ENCODE measurements at places on chromosomes 4 and X. TPM values are rescaled to one million over a fixed set of nuclear protein-coding genes. Genes with fewer than 3 reads are reported as not detected.

- no peak for DNase-seq
Observed at GRCh38 chr4:174613979-174614378, 91.7 kb upstream of the HPGD start.

DNA sequence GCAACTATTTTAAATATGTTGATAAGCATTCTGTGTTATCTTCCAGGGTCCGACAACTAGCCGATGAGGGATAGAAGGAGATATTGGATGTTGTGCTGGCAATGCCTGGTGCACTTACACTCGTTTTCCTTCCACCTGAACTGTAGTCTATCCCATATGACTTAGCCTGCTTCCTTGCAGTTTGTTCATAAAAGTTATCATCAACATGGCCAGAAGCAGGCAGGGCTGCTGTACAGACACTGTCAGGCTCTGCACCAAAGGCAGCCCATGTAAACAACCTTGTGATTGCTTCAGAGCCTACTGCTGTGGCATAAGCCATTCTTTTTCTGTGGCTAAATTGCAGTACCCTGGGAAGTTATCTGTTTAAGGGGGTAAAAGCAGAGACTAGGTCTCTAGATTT is 1.6 kb downstream of the MAPK10 start:
- DNase-seq: no peak

GRCh38 chr4:4182835-4183568 is 43.7 kb downstream of the OTOP1 start:
- DNase-seq: no peak

GRCh38 chrX:118633530-118633929 is 93.9 kb upstream of the IL13RA1 start:
- DNase-seq: no peak

GRCh38 chrX:115583496-115584004 is 22.6 kb downstream of the PLS3 start:
- DNase-seq: no peak

DNA sequence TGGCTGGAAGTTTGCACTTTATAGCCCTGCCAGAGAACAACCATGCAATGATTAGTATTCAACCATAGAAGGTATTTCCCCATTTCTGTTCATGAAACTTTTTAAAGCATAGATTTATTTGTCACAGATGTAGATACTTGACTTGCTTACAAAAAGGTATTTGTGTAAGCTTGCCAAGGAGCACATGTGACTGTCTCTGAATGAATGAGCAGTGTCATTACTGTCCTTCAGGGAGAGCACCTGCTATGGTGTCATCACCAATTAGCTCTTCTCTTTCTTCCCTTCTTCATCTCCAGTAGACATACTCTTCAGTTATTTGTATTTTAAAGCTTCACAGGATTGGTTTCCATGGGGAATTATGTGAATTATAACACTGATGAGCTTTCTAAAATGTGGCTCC is 1064.7 kb upstream of the GRIA3 start:
- DNase-seq: no peak

GRCh38 chr4:128517096-128517738 is 229.6 kb upstream of the PGRMC2 start:
- no peak for DNase-seq

- no peak for DNase-seq
Observed at GRCh38 chr4:141614878-141615586, 21.4 kb upstream of the IL15 start.

CHST7 gene
- 8.8 TPM for total RNA-seq

DNAAF6 gene
- total RNA-seq: not detected

ADH5 gene
- 149 TPM for total RNA-seq
